ENCODE measurements at places on chromosomes 7 and 10.
A peak's percentile ranks its signal among the peaks of the same experiment; 100 is the strongest.

- DNase-seq, result peak; percentile 59
Measured at GRCh38 chr7:55534262-55534915, 37.9 kb downstream of the VOPP1 start.

- no peak for DNase-seq
Measured at GRCh38 chr7:55056577-55057480, 38.0 kb downstream of the EGFR start.

GRCh38 chr7:105890290-105890997, 14.0 kb upstream of the ATXN7L1 start:
- no peak for DNase-seq

DNA sequence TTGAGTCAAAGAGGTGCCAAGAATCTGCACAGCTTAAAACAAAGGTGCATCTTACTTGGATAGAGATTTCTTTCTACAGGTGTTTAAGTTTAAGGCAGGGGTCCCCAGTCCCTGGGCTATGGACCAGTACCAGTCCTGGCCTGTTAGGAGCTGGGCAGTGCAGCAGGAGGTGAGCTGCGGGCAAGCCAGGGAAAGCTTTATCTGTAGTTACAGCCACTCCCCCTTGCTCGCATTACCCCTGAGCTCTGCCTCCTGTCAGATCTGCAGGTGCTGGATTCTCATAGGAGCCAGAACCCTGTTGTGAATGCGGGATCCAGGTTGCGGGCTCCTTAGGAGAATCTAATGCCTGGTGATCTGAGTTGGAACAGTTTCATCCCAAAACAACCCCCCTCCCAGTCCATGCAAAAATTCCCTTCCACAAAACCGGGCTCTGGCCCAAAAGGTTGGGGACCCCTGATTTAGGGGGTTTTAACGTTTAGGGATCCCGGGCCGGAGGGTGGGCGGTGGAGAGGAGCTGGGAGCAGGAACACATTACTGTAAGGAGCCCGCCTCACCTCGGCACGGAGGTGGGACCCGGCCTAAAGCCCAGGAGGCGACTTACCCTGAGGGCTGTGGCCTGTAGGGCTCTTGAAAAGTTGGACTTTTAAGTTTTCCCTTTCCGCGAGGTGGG, 60.2 kb downstream of the ZNF467 start:
- DNase-seq, result no peak

DNA sequence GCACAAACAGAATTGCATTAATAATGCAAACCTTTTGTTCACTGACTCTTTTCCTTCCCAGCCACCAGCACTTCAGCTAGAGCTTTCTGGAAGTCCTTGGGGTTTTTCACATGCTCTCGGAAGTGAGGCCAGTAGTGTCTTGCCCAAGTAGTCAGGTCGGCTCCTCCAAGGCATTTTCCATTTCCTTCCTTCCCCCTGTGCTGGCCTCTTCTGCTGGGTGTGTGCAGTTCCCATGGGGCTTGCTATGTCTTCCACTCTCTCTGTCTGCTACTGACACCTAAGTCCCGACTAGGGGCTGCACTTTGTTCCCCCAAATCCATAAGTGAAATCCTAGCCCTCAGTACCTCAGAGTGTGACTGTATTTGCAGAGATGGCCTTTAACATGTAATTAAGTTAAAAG, 175.6 kb upstream of the BMPER start:
- DNase-seq, result no peak

- DNase-seq, result no peak
Measured at GRCh38 chr7:116772423-116772863, 89.9 kb upstream of the CAPZA2 start.

DNA sequence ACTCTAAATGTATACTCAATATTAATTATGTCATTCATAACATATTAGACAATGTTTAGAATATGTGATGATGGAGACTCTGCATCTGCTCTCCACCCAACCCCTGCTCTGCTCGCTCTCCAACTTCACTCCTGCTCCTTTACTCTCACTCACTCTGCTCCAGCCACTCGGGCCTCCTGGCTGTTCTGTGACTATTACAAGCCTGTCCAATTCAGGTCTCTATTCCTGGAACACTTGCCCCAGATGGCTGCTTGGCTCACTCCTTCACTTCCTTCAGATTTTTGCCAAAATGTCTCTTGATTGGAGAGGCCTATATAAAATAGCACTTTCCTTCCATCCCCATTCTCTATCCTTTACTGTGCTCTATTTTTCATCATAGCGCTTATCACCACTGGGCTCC, 84.8 kb downstream of the HBP1 start:
- DNase-seq, result no peak

DNA sequence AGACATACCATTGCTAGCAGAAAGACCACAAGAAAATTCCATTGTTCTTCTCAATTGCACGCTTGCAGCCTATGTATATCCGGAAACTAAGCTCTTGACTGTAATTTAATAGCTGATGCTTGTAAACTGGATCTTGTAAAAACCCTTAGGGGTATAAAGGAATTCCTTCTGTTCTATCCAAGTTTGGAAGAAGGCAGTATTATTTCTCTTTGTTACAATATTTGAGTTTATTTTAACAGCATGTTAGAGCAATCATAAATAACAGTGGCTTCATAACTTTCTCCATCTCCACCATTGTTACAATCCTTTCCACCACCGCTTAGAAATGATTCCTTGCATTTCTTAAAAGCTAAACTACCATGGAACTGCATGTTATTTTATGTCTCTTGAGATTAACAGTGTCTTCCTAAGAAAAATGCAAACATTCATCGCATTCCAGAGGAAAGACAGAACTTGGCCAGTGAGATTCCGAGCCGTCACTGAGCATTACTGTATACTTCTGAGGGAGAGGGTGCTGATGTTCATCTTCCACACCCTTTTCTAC, 92.5 kb downstream of the TRIL start:
- DNase-seq, result no peak

DNA sequence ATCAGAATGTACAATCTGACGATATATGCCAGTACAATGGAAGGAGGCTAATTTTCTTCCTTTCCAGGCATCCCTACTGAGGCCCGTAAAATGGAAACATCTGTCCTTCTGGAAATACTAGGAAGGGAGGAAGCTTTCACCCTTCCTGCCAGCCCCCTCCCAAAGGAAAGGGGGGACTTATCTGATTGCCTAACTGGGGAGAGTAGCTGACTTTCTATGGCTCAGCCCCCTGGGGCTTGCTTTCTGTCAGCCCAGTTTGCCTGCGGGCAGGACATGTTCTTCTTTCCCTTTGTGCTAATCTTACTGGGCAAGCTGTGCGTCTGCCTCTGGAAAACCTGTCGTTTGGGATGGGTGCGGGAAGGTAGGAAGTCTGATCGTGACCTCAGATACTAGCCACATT, 508.9 kb downstream of the SUGCT start:
- no peak for DNase-seq

DNA sequence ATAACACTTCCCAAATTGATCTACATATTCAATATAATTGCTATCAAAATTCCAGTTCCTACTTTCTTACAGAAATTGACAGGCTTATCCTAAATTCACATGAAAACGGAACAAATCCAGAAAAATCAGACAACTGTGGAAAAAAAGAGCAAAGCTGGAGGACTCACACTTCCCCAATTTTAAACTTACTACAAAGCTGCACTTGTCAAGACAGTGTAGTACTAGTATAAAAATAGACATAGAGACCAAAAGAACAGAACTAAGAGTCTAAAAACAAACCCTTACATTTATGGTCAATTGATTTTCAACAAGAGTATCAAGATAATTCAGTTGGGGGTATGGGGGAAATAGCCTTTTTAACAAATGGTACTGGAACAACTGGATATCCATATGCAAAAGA, 27.5 kb downstream of the LMBR1 start:
- no peak for DNase-seq

DNA sequence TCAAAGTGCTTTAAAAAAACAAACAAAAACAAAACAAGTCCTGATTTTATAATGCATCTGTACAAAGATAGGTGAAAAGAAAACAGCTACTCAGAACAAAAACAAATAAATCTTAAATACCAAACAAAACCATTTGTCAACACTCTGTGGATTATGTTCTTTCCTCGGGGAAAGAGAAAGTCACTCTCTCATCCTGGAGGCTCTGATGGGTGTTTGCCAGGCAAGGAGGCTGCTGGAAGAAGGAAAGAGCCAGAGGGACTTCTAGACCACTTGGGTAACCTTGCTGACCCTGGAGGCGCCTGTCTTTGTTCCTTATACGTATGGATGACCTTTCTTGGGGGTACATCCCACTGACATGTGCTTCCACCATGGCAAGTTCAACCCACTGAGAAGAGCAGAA, 92.8 kb downstream of the ZRANB1 start:
- DNase-seq, result no peak

GRCh38 chr7:31896925-31897324, 173.3 kb downstream of the PDE1C start:
- DNase-seq, result no peak

DNA sequence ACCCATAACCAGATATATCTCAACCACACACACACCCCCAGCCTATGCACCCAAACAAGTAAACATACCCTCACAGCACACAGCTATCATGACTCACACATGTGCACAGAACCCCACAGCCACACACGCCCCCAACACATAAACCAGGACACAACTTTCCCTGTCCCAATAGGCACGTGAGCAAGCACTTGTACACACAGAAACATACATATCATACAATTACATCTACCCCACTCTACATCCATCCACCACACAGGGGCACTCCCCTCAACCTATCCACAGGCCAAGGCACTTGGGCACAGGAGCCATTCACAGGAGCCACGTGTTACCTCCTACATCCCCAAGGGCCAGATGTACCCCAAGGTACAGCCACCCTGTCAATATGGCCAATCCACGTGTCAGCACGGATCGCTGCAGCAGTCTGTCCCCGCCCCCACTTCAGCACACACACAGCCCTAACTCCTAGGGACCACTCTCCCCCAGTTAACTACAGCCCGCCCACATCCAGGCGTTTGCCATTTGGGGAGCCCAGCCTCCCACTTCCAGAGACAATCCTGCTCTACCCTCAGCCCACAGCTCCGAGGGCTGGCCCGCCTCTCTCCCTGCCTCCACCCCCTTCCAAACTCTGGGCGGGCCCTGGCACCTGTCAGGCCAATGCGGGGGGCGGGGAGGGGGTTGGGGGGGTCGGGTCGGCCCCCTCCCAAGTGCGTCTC, 163.5 kb downstream of the SH3PXD2A start:
- DNase-seq, result peak; percentile 54

DNA sequence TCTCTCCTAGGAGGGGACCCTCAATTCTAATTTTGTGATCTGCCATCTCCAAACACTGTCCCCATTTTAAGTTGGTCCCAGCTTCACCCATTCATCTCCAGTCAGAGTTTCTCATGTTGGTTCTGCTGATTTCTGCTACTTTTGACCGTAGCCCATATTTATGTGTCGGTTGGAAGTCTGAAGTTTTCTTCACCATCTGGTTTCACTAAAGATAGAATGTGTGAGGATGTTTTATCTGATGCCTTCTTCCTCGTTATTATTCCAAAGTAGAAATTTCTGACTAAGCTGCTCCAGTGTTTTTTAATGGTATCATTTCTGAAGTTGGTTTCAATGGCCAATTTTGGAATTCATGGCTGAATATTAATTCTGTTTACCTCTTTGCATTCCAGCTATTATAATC, 21.3 kb upstream of the IFIT2 start:
- no peak for DNase-seq

DNA sequence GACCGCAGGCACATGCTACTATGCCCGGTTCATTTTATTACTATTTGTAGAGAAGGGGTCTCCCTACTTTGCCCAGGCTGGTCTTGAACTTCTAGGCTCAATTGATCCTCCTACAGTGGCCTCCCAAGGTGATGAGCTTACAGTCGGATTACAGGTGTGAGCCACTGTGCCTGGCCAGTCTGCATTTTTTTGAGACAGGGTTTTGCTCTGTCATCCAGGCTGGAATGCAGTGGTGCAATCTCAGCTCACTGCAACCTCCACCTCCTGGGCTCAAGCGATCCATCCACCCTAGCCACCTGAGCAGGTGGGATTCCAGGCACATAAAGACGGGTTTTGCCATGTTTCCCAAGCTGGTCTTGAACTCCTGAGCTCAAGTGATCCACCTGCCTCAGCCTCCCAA, 2.3 kb upstream of the H2BK1 start:
- DNase-seq, result no peak

- DNase-seq, result no peak
Measured at GRCh38 chr10:99927721-99928280, 81.9 kb downstream of the DNMBP start.

DNA sequence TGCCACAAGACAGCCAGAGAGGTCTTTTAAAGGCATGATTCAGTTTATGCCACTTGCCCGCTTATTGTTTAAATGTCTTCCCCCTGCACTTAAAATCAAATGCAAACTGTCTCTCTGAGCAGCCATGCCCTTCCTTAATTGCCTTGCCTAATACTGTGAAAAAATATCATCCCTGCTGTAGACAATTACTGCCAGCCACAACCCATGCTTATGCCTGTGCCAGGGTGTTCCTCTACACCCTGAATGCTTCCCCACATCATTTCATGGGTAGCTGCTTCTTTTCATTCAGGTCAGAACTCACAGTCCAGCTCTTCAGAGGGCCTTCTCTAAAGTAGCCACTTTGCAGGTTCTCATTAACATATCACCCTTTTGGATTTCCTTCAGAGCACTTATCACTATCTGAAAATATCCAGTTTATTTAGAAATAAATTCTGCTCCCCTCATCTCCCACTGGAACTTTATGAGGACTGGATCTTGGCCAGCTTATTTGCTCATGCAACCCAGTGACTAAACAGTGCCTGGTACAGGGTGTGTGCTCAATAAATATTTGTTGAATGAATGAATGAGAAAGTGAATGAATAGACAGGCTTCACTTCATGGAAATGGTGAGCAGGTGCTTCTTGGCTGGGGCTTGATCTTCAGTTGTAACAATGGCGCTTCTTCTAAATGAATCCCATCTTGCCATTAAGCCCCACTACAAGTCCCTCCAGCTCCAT, 162.4 kb upstream of the MDFIC start:
- no peak for DNase-seq

- no peak for DNase-seq
Measured at GRCh38 chr7:46715579-46715978, 794.5 kb upstream of the IGFBP3 start.

GRCh38 chr7:149815121-149815520, 23.1 kb upstream of the ZNF862 start:
- no peak for DNase-seq

DNA sequence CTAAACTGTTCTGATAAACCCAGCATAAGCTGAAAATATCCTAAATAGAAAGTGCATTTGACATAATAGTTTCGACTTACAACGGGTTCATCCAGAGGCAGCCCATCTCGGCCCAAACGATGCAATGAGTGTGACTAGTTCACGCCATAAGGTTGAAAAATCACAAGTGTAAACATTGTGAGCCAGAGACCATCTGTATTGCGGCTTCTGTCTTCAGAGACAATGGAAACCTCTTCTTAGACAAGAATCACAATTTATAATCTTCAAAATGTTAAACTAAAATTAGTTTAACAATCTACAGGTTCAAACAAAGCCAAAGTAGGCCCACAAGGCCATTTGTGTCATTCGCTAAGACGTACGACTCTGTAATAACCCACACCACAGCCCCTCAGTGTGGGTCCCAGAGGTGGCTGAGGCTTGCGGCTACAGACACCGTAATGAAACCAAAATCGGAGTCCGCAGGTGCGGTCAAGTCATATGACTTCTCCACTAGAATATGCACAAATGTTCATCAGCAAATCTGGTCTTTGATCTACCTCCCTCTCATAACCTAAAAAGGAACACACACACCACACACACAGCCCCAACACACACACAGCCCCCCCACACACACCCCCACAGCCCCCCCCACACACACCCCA, 81.8 kb downstream of the DIP2C start:
- no peak for DNase-seq

Data from urothelium cell line (cell line).